ENCODE measurements at places on chromosomes 12 and 14. TPM values are rescaled to one million over a fixed set of nuclear protein-coding genes. Genes with fewer than 3 reads are reported as not detected.

LRTM2 gene
- not detected for total RNA-seq

DNA sequence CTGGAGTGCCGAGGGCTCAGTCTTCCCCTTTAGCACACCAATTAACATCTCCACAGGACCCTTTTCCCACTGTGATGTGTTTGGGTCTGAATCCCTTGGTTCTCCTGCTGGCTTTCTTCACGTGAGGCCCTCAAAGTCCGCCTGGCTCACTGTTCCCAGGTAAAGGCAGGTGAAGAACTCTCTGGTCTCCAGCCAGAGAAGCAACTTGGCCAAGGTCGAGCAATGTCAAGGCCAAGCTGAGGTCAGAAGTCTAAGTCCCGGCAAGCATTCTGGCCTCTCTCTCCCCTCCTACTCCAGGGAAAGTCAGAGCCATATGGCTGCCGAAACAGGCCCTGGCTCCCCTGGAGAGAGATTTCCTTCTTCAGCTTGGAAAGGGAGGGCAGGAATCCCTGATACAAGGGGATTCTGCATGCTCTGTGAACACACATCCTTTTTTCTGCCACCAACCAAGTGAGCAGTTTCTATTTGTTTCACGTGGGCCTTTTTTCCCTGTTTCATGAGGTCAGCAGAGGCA, 61.4 kb upstream of the ESRRB start:
- DNase-seq, result no peak

DNA sequence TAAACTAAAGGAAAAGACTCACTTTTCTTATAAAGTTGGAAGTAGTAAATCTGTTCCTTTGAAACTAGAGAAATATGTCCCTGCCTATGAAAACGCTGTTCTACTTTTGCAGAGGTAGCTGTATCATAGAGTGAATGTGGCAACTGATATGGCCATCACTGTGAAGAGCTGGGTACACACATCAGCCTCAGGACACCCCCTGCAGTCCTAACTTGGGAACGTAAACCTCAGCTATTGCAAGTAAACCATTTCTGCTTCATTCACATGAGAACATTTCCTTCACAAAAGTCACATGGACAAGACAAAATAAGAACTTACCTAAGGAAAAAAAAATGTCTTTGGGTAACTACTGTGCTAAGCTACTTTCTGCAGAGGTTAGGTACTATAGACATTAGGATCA, 233.3 kb upstream of the PPFIA2 start:
- DNase-seq, result no peak

WNT5B gene
- 44.7 TPM for total RNA-seq

DNA sequence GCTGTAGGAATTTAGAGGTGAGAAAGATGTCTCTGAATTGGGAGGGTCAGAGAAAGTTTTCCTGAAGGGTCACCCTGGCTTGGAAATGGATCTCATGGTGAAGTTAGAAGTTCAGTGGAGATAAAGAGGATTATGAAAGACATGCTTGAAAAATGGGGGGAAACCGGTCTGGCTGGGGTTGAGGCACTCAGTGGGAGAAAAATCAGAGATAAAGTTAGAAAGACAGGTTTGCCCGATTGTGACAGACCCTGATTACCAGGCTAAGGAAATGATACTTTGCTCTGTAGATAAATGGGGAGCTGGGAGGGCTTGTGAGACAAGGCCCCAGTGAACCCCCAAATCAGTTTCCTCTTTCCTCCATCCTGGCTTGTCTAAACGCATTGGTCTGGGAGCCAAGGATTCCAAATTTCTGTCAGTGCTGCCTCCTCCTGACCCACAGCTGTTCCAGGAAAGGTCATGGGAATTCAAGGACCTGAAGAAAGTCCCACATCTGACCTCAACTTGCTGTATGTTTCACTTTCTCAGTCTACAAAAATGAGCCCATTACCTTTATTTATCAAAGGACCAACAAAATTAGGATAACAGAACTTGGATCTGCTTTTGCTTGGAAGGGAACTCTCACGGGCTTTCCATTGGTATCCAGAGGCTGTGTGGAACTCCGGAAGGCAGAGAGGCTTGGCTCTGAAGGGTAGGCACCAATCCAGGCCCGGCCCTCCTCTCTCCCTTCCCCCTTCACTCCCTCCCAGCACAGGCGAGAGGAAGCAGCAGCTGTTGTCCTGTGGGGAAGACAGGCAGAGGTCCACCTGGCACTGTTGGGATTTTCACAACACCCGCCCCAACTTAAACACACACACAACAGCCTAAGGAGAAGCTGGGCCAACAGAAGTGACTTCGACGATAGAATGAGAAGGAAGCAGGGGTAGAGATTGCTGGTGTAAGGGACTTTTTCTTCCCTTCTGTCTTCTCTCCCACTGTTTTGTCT, 3.4 kb upstream of the RNASE7 start:
- peak; percentile 94 for DNase-seq

DNA sequence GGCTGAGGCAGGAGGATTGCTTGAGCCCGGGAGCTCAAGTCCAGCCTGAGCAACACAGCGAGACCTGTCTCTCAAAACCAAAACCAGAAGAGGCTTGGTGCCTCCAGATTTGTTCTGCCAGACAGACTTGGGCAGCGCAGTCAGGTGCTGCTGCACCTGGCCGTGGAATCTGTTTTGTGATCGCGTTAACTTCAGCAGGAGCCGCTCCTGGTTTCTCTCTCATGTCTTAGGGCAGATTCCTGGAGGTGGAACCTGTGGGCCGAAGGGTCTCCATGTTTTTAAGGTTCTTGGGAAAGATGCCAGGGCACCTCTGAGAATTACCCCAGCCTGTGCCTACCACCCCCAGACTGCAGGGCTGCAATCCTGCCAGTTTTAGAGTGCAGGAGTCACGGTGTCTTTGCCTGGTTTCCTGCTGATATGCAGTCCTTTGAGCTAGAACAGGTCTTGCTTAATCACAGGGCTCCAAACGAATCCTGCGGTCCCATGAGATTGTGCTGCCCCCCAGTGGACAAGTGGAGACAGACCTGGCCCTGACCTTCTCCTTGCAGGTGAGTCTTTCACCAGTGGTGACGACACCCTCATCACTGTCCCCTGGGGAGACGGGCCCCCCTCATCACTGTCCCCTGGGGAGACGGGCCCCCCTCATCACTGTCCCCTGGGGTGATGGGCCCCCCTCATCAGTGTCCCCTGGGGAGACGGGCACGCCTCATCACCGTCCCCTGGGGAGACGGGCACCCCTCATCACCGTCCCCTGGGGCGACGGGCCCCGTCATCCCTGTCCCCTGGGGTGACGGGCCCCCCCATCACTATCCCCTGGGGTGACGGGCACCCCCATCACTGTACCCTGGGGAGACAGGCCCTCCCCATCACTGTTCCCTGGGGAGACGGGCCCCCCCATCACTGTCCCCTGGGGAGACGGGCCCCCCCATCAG, 37.6 kb downstream of the PACS2 start:
- peak; percentile 95 for DNase-seq

DNA sequence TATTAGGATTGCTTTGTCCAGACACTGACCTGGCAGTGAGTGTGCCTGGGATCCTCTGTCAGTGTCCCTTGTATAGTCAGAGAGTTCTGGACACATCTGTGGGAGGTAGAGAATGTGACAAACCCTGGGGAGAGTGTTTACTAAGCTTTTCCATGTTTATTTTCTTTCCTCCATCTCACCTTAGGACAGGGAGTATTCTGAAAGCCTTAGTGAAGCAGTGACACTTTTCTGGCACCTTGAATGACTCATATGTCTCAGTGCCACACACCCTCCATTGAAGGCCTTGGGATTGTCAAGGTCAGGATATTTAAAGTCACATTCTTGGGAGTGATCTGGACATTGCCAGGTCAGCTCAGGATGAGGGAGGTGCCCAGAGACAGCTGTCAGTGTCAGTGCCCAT, 34.9 kb upstream of the CTDSP2 start:
- DNase-seq, result no peak

DNA sequence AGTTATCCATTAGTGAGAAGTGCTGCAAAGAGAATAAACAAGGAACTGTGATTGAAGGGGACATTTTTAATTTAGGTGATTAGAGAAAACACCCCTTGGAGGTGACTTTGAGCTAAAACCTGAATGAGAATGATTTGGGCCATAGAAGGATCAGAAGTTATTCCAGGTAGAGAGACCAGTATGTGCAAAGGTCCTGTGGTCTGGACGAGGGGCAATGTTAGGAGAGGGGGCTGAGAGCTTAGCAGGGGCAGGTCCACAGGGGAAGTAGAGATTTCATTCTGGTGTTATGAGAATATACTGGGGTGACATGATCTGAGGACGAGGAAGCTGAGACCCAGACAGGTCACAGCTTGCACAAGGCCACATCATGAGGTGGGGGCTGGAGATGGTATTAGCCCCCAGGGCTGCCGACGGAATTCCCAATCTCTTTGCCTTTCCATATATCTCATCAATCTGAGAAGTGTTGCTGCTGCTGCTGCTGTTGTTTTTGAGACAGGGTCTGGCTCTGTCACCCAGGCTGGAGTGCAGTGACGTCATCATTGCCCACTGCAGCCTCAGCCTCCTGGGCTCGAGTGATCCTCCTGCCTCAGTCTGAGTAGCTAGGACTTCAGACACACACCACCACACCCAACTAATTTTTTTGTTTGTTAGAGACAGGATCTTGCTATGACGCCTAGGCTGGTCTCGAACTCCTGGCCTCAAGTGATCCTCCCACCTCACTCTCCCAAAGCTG, 55.6 kb downstream of the KCTD10 start:
- DNase-seq, result no peak

GRCh38 chr12:42140901-42141300, 3.8 kb downstream of the GXYLT1 start:
- DNase-seq, result no peak

DNA sequence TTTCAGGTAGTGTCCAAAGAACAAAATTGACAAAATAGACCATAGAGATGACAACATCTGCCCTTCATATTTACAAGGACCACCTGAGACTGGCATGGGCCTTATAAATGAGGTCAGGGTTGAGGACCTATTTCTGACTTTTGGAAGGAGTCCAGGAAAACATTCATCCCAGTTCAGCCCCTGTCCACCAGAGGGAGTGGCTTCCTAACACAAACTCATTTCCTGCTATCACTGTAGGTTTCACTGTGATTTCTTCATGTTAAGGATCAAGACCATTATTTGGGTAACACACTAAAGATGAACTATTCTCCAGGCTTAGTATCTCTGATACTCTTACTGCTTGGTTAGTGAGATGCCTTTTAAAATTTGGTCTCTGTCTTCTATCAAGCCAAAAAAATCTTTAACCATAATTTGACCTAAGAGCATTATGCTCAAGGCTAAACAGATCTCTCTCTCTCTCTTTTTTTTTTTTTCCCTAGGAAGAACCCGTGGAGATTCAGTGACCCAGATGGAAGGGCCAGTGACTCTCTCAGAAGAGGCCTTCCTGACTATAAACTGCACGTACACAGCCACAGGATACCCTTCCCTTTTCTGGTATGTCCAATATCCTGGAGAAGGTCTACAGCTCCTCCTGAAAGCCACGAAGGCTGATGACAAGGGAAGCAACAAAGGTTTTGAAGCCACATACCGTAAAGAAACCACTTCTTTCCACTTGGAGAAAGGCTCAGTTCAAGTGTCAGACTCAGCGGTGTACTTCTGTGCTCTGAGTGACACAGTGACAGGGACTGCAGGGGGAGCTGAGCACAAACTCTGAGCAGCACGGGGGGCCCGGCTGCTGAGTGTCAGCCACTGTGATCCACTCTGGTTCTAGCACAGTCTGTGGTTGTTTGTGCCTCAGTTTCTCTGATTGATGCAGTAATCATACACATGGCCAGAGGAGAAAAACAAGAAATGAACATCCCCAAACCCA, 267.6 kb upstream of the OR4E1 start:
- no peak for DNase-seq

DNA sequence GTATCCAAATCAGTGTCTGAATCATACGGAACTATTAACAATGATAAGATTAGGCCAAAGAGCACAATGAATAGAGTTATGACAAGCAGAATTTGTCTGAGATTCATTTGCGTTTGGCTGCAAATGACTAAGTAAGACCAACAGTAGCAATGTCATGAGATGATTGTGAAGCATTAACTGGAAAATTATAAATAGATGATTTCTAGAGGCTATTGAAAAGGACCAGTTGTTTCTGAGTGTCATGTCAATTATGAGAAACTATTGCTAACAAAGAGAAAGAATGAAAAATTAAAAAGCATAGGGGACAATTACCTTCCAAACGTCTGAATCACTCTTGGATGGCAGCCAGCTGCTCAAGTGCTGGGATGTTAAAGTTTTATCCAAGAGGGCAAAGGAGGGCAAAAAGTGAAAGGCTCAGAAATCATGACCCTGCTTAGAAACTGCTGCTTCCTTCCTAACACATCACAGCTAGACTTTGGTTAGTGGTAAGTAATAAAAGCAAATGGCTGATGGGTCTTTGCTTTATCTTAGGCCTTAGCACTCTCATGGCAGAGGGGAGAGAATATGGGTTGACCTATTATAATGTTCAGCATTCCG, 89.0 kb downstream of the AKAP6 start:
- DNase-seq, result no peak

ANKRD33 gene
- total RNA-seq, result not detected

DNA sequence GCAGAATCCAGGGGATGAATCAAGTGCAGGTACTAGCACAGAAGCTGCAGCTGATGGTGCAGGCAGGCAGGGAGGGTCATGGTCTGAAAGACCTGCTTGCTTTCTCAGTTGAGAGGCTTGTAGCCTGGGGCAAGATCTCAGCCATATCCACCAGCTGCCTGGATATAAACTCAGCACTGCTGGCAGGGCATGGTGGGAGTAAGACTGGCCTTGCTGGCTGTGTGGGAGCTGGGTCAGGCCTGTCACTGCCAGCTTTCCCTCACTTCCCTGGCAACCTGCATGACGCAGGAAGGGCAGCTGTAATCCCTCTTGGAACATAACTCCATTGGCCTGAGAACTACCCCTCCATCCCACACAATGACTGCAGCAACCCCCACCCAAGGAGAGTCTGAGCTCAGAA, 230.1 kb downstream of the ANO6 start:
- peak; percentile 39 for DNase-seq

DNA sequence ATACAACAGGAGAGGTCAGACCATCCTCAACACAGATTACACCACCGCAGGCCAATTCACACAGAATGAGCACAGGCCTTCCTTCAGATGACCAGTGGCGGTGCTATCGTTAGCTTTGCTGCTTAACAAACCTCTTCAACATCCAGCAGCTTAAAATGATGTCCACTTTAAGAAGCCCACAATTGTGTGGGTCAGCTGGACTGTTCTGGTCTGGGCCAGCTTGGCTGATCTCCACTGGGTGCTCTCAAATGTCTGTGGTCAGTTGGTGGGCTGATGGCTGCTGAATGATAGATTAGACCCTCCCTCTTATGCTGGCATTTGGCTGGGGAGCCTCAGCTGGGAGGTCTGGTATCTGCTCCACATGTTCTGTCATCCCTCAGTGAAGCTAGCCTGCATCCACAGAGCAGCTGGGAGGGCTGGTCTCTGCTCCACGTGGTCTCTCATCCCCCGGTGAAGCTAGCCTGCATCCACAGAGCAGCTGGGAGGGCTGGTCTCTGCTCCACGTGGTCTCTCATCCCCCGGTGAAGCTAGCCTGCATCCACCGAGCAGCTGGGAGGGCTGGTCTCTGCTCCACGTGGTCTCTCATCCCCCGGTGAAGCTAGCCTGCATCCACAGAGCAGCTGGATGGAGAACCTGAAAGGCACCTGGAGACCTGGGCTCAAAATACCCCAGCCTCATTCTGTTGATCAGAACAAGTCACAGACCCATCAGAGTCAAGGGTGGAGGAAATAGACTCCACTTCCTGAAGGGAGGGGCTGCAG, 203.6 kb upstream of the DIO3 start:
- peak; percentile 64 for DNase-seq

FSCB gene
- total RNA-seq, result not detected

SMCO3 gene
- total RNA-seq, result not detected
